ENCODE measurements at places on chromosomes 13 and 19. TPM values are rescaled to one million over a fixed set of nuclear protein-coding genes. Genes with fewer than 3 reads are reported as not detected.
A peak's percentile ranks its signal among the peaks of the same experiment; 100 is the strongest.

DNA sequence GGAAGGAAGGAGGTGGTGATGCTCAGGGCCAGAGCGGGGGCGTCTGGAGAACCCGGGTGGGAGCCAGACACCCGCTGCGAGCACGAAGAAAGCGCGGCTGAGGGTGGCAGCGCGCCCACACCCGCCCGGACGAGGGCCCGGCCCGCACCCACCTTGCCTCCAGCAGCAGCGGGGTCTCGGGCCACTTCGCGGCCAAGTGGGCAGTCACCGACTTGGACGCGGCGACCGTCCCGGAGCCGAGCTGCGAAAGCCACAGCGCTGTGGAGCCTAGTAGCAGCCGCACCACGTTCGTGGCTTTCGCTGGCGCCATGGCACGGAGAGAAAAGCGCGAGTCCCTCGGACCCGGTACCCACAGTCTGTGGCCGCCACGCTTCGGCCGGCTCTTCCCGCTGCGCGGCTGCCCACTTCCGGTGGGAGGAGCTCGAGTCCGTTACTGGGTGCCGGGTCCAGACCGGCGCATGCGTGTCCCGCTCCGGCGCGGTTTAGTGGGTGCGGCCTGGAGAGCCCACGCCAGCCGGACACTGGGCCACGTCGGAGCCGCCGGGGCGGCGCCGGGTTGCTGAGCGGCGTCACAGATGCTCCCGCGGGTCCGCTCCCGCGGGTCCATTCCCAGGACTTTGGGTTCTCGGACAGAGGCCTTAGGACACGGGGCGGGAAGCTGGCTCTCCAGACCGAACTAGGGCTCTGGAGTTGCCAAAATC, at the start of gene UGGT2:
Gene UGGT2 (minus strand): TSS at position 399 of the 701 bp plus-strand sequence. CDS start 89 bp downstream, at position 310.
- DNase-seq = peak; percentile 95

- DNase-seq = no peak
Observed at GRCh38 chr13:38346764-38347163, 2.9 kb upstream of the UFM1 start.

DNA sequence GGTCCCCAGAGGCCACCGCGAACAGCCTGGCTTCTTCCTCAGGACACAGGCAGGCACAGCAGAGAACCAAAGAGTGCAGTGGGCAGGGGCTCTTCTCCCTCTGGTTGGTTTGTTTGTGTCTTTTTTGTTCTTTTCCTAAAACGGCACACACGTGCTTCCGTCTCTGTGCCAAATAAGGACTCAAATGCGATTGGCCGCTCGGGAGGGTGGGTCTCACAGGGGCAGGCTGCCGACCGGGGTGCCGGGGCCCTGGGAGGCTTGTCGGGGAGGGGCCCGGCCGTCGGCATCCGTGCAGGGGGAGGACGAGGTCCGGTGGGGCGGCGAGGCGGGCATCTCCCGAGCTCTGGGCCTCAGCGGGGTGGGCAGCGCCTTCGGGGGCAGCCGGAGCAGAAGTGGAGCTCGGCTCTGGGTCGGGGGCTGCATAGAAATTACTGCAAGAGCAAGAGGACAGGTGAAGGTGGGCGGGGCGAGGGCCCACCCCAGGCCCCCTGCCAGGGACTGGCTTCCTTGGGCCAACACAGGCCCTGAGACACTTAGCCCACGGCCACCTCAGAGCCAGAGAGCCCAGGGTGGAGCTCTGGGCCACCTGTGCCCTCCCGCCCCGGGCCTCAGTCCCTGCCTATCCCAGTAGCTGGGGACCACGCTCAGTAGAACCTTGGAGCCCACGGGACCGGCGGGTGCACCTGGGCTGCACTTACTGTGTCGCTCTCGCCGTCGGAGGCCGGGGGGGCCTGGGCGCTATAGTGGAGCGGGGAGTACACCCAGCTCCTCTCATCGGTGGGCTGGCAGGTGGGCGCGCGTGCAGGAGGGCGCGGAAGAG, 6.4 kb upstream of the CACTIN start:
- DNase-seq = no peak

GRCh38 chr19:48588670-48589401, 17.7 kb upstream of the SPACA4 start:
- DNase-seq = peak; percentile 86

- peak; percentile 40 for DNase-seq
Observed at GRCh38 chr19:57558525-57558924, 1.1 kb downstream of the ZNF550 start.

DNA sequence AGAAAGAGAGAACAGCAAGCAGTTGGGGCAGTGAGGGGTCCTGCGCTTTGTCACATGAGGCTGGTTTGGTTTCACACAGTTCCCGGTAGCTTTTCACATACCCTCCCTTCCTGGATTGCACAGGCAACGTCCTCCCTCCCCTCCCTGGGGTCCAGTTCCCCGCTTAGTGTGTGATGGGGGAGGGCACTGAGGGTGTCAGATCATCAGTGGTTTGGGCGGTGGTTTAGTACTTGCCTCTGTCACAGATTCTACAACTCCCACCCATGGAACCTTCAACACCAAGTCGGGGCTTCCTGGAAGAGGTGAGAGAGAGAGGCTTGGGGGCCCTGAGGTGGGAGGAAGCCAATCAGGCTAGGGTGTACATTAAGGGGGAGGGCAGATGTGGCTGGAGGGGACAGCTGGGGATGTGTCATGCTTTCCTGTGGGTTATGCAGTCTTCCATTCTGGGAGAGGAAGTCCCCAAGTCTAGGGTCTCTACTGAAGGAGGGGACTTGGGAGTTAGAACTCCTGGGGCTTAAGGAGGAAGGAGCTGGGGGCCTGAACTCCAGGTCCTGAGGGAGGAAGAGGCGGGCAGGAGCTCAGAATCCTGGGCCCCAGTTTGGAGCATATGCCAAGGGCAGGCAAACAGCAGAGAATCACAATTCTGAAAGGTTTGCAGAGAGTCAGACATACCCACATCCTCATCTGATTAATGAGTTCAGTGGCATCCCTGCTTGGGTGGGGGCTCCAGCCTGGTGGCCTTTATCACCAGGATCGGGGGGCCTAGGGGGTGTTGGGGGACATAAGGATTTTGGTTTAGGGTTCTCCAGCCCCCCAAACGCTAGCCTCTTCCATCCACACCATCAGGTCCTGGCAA, at the start of gene NKG7:
Gene NKG7 (minus strand): TSS at position 6 of the 856 bp plus-strand sequence. CDS start 119 bp downstream, outside the sequence.
- no peak for DNase-seq

DNA sequence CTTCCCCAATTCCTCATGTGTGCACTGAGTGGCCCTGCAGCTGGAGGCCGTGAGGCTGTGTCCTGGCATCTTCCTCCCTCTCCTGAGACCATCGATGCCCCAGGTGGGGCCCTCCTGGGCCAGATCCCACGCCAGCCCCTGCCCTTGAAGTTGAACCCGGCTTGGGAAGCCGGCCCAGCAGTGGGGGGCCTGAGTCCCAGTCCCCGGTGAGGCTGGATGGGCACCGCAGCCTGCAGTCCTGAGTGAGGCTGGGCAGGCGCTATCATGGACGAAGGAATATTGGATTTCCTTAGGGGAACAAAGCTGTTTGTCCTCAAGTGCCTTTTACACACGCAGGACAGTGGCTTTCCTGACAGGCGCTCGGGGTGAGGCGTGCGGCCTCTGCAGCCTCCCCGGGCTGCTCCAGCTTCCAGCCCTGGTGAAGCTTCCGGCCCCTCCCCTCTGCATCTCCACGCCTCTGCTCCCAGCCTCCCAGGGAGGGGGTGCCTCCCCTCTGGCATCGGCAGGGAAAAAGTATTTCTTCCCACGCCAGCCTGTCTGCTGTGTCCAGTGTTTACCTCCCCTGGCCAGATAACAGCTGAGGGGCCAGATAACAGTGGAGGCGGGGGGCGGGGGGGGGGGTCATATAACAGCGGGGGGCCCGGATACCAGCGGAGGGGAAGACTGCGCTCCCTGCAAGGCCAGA, 159.5 kb downstream of the KDM4B start:
- peak; percentile 10 for DNase-seq

GRCh38 chr13:23673354-23673753, 103.1 kb downstream of the TNFRSF19 start:
- DNase-seq = peak; percentile 94

ADGRL1 gene
- 1.1 TPM for total RNA-seq

RSPH6A gene
- 0.11 TPM for total RNA-seq

URAD gene
- total RNA-seq = not detected

KLK6 gene
- not detected for total RNA-seq

PRODH2 gene
- not detected for total RNA-seq

MLLT1 gene
- total RNA-seq = 16.9 TPM

CEACAM3 gene
- total RNA-seq = not detected

All from myocyte (in vitro differentiated cells).